ENCODE measurements at places on chromosomes 1 and 21.

- no peak for DNase-seq
These were observed 10.1 kb downstream of the HMGCS2 start for GRCh38 chr1:119758584-119758983.

GRCh38 chr1:214219902-214220301 lies 61.1 kb upstream of the SMYD2 start:
- DNase-seq: no peak

GRCh38 chr1:225044258-225044657 lies 114.8 kb downstream of the DNAH14 start:
- no peak for DNase-seq

GRCh38 chr1:31297277-31298247 lies 730 bp downstream of the ZCCHC17 start:
- DNase-seq: peak; percentile 2

DNA sequence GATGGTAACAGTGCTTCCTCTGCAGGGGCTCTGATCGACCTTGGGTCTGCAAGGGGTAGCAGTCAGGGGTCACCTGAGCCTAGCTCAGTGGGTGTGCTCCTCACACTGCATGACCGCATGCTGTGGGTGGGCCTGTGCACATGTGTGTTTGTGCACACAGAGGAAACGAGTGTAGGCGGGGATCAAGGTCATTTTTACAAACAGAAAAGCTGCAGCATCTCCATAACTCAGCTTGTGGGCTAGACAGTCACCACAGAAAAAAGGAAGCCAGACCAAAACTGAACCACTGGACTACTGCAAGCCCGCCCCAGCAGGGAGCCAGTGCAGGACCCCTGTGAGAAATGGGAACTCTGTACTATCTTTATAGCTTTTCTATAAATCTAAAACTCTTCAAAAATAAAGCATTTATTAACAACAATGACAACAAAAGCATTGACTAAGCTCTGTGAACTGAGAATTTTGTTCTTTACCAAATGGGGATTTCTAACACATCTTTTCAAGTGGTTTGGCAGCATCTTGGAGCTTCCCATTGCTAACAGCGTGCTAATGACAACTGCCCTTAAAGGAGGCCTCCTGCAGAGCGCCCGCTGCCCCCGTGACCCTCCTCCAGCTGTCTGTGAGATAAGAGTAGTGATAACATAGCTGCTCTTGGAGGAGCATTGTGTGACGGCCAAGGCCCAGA lies 19.9 kb upstream of the NEK2 start:
- peak; percentile 84 for DNase-seq

All from GM12865 (cell line).